ENCODE measurements at places on chromosomes 5 and 9.

- no peak for DNase-seq
Measured at GRCh38 chr5:73911761-73912393, 285.9 kb downstream of the ARHGEF28 start.

GRCh38 chr9:129583308-129584038 is 37.4 kb downstream of the C9orf50 start:
- DNase-seq, result no peak

- DNase-seq, result no peak
Measured at GRCh38 chr9:5518937-5519319, 8.6 kb downstream of the PDCD1LG2 start.

- DNase-seq, result peak; percentile 44
Measured at GRCh38 chr5:4868140-4868735, 271.9 kb upstream of the ADAMTS16 start.

GRCh38 chr5:55694152-55694830 is 17.8 kb downstream of the SLC38A9 start:
- DNase-seq, result peak; percentile 25

DNA sequence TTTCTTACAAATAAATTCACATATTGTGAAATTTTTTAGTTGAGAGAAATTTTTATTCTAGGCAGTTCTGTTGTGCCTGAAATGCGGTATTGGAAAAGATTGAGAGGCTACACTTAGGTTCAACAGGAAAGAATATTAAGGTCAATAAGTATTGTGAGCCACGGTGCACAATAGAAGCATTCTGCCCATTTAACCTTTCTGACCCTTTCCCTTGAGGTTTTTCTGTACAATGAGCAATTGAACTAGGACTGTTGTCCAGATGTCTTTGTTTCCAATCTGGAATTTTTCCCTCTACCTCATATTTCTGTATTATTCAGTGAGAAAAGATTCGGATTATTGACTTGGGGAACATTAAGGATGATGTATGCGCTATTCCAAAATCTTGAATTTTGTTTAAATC is 205.2 kb downstream of the NR3C1 start:
- no peak for DNase-seq

DNA sequence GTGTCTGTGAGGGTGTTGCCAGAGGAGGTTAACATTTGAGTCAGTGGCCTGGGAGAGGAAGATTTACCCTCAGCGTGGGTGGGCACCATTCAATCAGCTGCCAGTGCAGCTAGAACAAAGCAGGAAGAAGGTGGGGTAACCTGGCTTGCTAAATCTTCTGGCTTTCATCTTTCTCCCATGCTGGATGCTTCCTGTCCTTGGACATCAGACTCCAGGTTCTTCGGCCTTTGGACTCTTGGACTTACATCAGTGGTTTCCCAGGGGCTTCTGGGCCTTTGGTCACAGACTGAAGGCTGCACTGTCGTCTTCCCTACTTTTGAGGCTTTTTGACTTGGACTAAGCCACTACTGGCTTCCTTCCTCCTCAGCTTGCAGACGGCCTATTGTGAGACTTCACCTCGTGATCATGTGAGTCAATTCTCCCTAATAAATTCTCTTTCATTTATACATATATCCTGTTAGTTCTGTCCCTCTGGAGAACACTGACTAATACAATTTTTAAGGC is 38.1 kb downstream of the PBX3 start:
- DNase-seq, result peak; percentile 83

- peak; percentile 94 for DNase-seq
Measured at GRCh38 chr5:109468737-109469420, 59.1 kb upstream of the PJA2 start.

GRCh38 chr9:20805766-20806165 is 121.7 kb downstream of the FOCAD start:
- DNase-seq, result no peak

DNA sequence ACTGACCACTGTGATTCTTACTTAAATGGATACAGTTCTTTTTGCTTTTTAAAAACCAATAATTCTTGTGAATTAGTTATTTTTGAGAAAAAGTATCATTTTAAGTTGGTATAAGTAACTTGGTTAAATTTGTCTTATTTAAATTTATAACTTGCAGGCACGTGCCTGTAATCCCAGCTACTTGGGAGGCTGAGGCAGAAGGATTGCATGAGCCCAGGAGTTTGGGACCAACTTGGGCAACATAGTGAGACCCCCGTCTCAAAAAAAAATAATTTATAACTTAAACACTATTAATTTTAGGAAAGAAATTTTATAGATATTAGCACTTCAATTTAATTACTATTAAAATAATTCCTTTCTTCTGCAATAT is 5.0 kb downstream of the CPEB4 start:
- no peak for DNase-seq

DNA sequence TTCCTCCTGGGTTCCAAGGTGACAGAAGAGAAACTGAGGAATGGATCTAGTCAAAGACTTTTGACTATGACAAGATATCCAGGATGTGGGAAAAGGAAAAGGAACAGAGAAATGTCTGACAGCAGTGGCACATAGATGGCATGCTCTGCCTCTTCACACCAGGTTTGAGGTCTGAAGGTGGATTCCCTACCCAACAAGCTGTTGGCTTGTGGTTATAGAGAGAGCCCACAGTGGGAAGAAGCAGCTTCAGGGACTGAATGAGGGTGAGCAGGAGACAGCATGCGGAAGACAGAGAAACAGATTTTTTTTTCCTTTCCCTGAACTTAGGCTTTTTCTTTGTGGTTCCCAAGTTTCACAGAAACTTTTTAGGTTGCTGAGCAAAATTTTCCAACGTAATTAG is 20.6 kb downstream of the IFNW1 start:
- DNase-seq, result no peak

GRCh38 chr5:81080809-81081460 is 120.8 kb downstream of the RASGRF2 start:
- DNase-seq, result no peak

DNA sequence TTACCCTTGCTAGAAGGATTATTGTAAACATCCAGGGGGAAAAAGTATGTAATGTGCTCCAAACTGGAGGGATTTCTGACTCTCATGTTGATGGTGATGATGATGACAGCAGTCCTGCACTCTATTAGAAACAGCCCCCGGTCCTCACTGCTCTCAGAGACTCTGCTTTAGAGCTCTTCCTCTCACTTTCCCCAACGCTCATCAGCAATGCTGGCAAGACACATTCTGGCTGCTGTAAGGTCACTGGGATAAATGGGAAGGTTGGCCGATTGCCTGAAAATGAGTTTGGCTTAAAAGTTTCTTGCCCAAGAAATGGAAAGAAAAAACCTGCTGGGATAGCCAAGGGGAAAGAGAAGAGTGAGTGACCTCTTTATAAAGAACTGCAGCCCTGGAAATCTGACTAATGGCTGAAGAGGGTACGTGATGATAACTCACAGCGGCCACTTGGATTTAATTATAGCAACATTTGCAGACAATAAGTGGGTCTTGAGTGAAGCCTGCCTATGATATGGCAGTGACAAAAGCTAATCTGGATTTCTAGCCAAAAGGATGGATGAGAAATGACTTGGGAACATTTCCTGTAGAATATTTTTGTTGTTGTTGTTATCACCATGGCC is 235.8 kb downstream of the TMEM38B start:
- DNase-seq, result no peak

DNA sequence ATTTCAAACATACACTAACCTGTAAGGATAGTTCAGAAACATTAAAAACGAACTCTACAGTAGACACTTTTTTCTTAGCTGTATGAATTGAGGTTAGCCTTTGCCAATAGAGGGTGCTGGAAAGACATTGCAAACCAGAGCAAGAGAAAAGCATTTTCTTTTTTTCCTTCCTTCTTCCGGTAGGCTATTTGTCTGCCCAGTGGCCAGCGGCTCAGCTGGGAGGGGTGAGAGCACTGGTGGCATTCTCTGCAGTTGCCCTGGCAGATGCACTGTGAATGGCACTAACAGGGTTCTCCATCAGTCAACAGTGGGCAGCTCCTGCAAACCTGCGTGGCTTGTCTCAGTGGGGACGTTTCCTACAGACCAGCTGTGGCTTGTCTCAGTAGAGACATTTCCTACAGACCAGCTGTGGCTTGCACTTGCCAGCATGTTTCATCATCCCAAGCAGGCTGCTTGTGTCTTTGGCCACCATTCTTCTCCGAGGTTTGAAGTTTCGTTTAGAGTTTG is 984.5 kb upstream of the CDH18 start:
- DNase-seq, result no peak

DNA sequence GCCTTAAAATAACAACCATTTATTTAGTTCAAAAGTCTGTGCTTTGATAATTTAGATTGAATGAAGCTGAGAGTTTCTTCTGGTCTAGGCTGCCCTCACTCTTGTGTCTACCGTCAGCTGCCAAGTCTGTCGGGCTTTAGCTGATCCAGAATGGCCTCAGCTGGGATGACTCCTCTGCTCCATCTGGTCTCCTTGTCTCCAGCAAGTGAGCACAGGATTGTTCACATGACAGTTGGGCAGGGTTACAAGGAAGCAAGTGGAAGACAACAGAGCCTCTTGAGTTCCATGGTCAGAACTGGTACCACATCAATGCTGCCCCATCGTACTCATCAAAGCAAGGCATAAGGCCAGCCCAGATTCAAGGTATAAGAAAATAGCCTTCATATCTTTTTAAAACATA is 9.0 kb downstream of the HTR1A start:
- no peak for DNase-seq

GRCh38 chr5:119016125-119016774 is 27.9 kb upstream of the DTWD2 start:
- peak; percentile 70 for DNase-seq

DNA sequence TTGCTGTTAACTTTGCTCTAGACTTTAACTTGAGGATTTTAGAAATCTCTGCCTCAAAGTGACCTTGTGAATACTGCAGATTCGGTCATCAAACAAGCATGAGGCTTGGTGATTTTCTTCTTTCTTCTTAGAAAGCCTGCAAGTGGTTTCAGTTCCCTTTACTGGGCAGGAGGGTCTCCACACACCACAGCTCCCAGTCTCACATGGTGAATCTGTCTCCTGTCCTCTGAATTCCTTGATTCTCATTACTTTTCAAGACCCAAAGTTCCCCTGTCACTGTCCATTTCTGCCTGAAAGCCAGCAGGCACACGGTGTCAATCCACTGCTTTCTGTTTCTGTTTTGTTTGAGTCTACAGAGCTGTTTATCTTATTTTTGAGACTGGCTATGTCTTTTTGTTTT is 14.1 kb downstream of the HSPB3 start:
- DNase-seq, result peak; percentile 20

DNA sequence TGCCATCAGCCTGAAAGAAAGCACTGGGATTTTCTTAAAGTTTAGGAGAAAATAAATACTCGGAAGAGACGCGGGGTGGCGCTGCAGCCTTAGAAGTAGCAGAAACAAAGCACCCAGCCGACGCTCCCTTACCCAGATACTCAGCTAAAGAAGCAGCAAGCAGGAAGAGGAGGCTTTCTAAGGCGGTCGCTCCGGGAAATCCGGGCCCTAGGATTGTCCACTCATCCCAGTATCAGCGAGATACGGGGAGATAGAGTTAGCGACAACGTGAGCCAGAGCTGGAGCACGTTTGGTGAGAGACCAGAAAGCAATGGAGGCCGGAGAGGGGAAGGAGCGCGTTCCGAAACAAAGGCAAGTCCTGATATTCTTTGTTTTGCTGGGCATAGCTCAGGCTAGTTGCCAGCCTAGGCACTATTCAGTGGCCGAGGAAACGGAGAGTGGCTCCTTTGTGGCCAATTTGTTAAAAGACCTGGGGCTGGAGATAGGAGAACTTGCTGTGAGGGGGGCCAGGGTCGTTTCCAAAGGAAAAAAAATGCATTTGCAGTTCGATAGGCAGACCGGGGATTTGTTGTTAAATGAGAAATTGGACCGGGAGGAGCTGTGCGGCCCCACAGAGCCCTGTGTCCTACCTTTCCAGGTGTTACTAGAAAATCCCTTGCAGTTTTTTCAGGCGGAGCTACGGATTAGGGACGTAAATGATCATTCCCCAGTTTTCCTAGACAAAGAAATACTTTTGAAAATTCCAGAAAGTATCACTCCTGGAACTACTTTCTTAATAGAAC is at the start of gene PCDHB2:
TSS of gene PCDHB2 (plus strand) at position 135 of the 782 bp plus-strand sequence. CDS start at position 311, 176 bp downstream.
- no peak for DNase-seq

- DNase-seq, result no peak
Measured at GRCh38 chr5:59266410-59266809, 627.1 kb downstream of the PDE4D start.

DNA sequence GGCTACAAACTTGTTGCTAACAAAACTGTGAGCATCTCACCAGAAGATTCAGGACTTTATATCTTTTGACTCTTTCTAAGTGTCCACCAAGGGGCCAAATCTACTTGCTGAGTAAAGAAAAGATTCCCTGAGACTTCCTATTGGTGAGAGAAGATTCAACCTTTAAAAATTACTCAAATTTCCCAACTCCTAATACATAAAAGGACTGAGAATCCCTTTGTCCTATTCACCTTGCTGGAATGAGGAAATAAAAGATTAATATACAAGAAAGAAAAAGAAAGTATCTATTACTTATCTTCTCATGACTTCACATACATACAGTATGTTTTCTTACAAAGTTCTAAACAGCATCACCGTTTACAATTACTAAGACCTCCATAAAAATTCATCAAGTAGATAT is 47.9 kb upstream of the MYOT start:
- DNase-seq, result no peak

GRCh38 chr5:17314907-17315471 is 97.6 kb downstream of the BASP1 start:
- no peak for DNase-seq

GRCh38 chr5:159975462-159976019 is 33.4 kb upstream of the TTC1 start:
- DNase-seq, result no peak

DNA sequence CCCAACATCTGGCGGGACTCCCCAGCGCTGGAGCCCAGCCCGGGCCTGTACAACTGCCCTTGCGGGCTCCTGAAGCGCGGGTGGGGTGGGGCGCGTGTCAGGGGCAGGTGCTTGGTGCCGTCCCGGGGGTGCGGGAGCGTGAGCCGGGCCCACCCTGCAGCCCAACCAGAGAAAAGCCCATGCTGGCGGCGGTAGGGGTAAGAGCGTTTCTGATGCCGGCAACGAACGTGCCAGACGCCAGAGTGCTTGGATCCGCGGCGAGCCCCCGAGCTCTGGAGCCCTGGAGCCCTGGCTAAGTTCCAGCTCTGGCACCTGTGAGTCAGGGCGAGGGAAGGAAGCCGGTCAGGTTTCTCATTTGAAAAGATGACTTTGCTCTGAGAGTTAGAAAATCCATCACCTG is 58.0 kb downstream of the ZNF510 start:
- DNase-seq, result no peak

- DNase-seq, result no peak
Measured at GRCh38 chr5:86864051-86864450, 246.3 kb downstream of the COX7C start.

- no peak for DNase-seq
Measured at GRCh38 chr9:79080536-79080935, 491.2 kb upstream of the TLE4 start.

GRCh38 chr5:67166460-67167285 is 29.9 kb downstream of the CD180 start:
- peak; percentile 95 for DNase-seq

DNA sequence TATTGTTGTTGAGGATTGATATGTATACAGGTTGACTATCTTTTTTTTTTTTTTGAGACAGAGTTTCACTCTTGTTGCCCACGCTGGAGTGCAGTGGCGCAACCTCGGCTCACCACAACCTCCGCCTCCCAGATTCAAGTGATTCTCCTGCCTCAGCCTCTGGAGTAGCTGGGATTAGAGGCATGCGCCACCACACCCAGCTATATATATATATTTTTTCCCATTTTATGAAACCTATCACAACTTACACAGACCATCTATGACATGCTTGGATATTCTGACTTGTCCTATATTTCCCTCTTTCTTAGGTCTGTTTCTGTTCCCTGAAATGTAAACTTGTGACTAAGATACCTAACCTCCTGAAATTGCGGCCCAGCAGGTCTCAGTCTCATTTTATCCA is 5.0 kb downstream of the CD14 start:
- DNase-seq, result no peak
